T-helper 22 cell (primary cell): ENCODE measurements at places on chromosomes 1 and 21.
A peak's percentile ranks its signal among the peaks of the same experiment; 100 is the strongest.

DNA sequence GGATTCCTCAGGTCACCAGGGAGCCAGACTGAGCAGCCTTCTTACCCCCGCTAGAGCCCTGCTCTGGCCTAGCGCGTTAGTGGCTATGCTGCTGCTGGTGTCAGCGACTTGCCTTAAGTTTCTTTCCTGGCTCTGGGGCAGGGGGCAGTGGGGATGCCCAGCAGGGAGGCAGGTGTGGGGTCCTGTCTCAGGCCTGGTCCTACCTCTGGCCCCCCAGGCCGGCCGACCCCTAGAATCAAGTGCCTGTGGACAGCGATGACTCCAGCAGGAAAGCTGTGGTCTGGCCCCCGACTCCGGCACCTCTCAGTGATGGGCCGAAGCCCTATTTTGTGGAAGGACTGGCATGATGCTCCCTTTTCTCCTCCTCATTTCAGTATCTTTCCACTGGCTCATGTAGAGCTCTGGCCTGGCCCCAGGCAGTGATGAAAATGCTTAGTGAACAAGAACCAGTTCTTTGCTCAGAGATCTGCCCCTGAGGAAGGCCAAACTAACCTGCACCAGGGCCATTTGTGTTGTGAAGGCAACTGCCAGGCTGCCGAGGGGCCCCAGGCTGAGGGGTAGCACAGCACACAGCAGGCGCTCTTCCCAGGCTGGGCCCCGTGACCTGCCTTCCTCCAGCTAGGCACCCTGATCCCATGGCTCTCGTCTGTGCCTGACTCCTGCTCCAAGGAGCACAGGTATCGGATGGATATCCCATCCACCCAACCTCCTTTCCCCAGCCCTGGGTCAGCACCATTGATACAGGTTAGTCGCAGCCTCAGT is 23.7 kb downstream of the MRPL37 start:
- no peak for DNase-seq

DNA sequence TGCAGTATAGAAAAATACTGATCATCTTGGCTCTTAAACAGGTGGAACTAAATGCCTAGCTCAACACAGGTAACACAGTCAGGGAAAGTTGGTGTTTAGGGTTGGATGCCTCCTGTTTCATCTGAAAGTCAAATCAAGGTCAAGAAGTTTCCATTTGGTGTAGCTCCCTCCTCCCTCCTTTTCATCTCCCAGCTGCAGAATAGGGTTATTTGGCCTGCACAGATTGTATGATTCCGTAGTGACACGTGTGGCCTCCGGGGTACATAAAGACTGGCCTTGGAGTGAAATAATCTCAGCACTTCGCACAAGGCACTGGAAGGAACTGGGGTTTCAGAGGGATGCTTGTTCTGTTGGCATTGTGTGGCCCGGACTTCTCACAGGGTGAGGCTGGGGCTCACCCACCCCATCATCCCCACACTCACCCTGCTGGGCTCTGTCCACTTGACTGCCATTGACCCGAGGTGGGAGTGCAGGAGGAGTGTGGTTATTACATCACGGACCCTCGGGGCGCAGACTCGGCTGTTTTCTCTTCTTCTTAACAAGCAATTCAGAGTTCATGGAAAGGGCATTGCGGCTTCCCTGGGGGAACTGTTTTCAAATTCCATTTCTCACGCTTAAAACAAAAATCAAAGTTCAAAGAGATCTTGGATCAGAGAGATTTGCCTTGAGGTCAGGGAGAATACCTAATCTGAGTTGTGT is 18.4 kb downstream of the IGSF5 start:
- no peak for DNase-seq

- DNase-seq, result no peak
Measured at GRCh38 chr1:204419064-204419403, 7.4 kb upstream of the PPP1R15B start.

DNA sequence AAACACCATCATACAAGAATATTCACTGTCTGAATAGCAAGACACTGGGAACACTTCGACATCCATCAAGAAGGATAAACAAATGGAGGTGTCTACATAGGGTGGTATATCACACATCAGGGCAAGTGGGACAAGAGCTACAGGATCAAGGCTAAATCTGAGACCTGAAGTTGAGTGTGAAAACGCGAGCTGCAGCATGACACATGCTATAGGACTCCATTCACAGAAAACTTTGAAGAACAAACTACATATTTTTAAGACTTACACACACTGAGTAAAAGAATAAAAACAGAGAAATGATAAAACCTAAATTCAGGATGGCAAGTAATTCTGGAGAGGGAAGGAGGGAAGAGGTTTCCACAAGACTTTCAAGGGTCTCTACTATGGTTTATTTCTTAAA is 2.1 kb downstream of the TTC39A start:
- DNase-seq, result no peak

DNA sequence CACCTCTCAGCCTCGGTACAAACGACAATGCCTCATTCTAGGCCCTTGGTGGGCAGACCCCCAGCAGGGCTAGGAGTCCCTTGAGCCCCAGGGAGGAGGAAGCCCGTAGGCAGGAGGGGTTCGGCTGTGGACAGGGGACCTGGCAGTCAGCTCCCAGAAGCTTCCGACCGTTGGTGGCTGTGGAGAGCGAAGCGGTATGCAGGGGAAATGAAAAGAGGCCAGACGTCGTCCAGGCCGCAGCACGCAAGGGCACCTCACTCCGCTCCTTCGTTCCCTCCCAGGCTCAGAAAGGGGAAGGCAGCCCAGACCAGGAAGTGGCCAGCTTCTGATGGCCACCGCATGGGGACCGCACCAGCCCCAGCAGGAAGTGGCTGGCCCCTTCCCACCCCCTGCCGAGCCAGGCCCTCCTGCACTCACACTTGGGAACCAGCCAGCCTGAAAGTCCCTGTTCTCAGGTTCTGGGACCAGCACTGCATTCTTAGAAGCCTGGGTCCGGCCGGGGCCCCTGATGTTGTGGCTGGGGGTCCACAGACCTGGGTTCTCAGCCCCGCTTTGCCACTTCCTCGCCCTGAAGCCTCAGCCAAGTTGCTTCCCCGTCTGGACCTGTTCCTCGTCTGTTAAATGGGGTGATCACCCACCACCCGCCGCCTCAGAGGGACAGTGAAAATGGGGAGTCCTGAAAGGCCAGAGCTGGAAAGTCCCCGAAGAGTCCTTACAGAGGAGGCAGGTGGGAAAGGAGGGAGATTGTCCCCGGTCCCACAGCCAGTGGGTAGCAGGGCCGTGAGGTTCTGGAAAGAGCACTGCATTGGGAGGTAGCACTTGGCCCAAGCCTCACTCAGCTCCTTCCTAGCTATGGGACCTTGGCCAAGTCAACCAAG is 104.0 kb upstream of the RUNX3 start:
- DNase-seq, result no peak

GRCh38 chr21:14454016-14455009 is 71.4 kb upstream of the HSPA13 start:
- no peak for DNase-seq

DNA sequence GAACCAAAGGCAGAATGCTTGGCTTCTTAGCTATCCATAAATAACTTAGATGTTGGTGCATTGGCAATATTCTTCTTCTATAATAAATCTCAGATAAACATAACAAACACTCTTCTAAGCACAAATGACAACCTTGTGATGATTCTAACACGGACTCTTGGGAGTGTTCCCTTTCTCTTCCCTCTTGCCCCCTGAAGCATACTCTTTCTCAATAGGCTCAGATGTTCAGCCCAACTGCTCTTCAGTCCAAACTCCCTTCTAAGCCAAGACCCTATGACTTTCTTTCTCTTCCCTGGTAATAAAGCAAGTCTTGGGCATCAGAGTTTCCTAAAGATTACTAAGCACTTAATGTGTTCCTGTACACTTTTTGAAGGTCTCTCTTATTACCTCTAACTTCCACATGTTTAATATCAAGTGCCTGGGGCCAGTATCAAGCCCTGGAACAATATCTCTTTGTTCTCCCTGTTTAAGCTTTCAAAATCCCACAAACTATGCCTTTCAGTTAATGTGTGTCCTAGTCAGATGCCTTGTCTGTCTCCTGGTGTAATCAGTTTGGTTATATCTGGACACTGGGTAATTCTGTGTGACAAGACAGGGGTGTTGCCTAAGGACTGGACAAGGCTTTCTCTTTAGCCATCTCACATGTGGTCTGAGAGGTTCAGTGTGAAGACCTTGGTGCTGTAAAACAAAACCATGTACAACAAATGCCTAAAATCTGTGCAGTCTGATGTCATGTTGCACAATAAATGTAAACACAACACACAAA is 92.9 kb upstream of the IVNS1ABP start:
- DNase-seq, result no peak

- no peak for DNase-seq
Measured at GRCh38 chr1:181062836-181063428, 25.6 kb upstream of the IER5 start.

DNA sequence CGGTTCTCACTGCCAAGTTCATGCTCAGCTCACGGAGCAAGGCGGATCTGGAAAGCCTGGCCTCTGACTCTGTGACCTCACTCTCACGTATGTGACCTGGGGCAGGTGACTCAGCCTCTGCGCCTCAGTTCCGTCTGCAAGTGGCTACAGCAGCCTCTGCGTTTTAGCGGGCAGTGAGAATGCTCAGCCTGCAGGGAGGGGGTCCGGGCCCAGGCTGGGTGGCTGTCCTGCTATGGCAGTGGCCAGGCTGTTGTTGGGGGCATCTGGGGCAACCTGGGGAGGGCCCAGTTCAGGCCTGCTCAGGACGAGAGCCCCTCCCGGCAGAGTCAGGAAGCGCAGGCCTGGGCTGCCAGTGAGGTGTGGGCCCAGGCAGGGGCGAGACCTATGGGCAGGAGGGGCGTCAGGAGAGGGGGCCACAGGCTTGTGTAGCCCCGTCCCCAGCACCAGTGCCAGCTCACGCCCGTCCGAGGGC is 27.9 kb downstream of the ARHGEF16 start:
- DNase-seq, result no peak

GRCh38 chr1:155080312-155081228 is 1.9 kb downstream of the EFNA3 start:
- DNase-seq, result no peak

DNA sequence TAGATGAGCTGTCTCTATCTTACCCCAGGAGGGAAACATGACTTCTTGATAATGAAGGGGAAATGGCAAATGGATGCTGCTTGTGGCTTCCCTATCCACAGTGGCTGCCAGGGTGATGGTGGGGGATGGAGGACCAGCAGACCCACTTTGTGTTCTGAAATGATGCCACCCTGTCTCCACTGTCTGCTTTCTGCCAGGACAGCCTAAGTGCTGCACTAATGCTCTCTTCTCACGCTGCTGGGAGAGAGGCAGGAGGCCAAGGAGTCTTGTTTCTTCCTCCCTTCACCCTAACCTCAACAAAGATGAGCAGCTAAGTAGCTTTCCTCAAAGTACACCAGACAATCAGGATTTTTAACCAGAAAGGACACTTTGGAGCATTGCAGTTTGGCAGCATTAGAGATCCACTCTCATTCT is 36.6 kb downstream of the XCL1 start:
- DNase-seq, result no peak

DNA sequence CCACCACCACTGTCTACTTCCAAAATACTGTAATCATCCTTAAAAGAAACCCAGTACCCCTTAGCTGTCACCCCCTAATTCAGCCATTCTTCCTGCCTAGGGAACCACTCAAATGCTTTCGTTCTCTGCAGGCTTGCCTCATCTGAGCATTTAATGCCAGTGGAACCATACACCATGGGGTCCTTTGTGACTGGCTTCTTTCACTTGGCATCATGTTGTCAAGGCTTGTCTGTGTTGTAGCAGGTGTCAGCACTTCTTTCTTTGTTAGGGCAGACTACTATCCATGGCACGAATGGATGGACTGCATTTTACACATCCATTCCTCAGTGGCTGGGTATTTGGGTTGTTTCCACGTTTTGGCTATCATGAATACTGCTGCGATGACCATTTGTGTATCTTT is 28.5 kb downstream of the SH3BGR start:
- DNase-seq, result no peak

DNA sequence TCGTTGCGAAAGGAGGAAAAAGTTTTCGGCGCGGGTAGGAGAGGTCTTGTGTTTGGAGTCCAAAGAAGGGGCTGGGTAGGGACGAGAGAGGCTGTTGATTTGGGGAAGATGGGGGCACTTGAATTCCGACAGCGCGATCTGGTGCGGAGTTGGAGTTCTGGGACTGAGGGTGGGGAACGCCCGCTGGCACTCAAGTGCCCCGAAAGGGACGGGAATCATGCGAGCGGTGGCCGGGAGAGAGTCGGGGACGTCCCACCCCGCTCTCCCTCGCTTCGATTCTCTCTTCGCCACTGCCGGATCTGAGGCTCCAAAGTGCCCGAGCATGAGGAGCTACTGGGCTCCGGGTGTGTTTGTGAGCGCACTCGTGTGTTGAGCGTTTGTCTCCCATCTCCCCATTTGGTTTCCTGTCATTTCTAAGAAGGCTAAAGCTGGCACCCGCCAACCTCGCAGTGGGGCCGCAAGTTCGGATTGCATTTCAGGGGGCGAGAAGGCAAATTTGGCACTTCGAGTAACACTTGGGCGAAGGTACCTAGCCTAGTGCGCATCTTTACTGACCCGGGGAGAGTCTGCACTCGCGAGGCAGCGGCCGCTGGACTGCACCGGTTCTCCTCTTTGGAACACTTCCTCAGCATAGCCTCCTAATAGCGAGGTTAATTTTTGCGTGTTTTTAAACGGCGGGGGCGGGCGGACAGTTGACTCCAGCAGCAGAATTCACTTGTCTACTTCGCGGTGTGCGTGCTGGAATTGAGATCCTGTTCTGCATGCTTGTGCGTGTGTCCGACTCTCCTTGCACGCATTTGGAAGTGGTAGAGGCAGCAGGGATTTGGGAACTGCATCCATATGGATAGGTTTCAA is 1.2 kb downstream of the CHRM3 start:
- no peak for DNase-seq

GRCh38 chr1:224081604-224082003 is 32.3 kb upstream of the FBXO28 start:
- DNase-seq, result no peak

- no peak for DNase-seq
Measured at GRCh38 chr1:211386921-211387320, 60.3 kb downstream of the TRAF5 start.

- DNase-seq, result no peak
Measured at GRCh38 chr1:68015971-68016370, 34.5 kb downstream of the DIRAS3 start.

DNA sequence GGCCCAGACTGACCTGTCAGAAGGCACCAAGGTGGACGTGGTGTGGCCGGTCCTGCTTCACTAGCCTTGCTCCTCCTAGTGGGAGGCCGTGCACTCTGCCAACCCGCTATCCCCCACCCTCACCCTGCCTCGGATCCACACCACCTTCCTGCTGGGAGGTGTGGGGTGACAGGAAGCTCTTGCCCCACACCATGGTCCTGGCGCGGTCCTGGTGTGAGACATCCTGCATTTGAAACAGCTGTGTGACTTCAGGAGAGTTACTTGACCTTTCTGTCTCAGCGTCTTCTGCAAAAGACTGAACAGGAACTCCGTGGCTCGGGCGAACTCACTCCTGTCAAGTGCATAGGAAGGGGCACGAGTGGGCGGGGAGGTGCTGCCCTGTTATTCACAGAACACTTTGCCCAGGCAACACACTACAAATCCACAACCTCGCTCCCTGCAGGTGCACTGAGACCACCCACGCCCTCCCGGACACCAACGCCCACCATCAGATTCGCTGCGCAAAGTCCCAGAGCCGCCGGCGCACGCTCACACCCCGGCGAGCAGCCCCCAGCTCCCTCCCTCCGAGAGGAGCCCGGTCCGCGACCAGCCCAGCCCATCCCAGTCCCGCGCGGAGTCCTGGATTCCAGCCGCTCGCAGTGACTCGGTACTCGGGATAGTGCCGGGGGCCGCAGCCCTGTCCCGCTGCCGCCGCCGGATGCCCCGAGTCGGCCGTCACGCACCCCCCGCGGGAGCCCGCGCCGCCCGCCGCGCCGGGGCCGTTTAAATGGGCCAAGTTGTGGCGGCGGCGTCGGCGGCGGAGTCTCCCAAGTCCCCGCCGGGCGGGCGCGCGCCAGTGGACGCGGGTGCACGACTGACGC is at the start of gene SAMD11:
TSS of gene SAMD11 (plus strand) at position 793 of the 860 bp plus-strand sequence. CDS start 509 bp downstream, outside the sequence.
- DNase-seq, result peak; percentile 48

- no peak for DNase-seq
Measured at GRCh38 chr1:175195798-175196197, 3.2 kb upstream of the KIAA0040 start.
